ENCODE measurements at places on chromosomes 1 and 21.

GRCh38 chr1:176531921-176532897 lies 69.2 kb downstream of the PAPPA2 start:
- no peaks in the 10 kb centered on the region for H3K4me1 ChIP-seq
- no peaks in the 10 kb centered on the region for H3K36me3 ChIP-seq
- no peak overlapping the region for H3K27ac ChIP-seq
- H3K27me3 ChIP-seq = no peaks in the 10 kb centered on the region
- H3K4me3 ChIP-seq = no peak overlapping the region

DNA sequence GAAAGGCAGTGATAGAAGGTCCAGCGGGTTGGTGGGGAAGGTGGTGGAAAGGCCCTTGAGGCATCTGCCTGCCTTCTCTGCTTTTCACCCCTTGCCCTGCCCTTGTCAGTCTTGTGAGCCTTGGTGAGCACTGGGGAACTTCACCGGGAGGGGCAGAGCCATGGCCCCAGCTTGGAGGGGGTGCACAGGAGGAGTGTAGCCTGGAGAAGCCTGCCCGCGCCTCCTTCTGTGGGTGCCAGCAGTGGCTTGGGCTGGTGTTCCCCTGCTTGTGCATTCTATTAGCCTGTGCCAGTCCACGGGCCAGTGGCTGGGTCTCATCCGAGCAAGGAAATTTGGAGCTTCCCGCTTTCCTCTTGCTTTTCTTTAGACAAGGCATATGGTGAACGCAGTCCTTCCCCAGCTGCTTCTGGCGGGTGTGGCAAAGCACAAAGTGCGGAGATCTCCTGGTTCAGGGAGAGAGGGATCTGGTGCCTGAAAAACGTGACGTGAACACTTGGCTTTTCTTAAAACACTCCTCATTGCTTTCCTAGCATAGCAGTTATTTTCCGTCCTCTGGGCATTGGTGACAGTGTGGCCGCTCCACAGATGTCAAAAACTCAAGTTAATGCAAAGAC lies 10.6 kb upstream of the B3GALT5 start:
- no peak overlapping the region for H3K27ac ChIP-seq
- no peaks in the 10 kb centered on the region for H3K4me1 ChIP-seq
- peaks cover 5% of the 10 kb centered on the region for H3K27me3 ChIP-seq
- no peaks in the 10 kb centered on the region for H3K36me3 ChIP-seq
- H3K4me3 ChIP-seq = no peak overlapping the region

DNA sequence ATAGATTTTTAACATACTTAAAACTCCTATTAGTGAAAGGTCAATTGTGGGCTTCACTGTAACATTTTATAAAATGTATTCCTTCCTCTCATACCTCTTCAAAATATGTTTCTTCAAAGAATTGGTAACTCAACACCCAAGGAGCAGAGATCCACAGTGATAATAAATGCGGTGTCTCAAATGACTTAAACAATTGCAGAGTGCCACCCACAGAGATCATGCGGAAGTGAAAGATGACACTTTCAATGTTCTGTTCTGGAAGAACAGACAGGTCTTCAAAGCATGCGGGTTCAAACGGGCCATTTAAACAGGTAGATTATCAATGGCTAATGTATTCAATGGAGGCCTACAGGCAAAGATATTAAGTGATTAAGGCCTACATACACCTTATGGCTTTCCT lies 157.0 kb upstream of the GREM2 start:
- H3K36me3 ChIP-seq = no peaks in the 10 kb centered on the region
- DNase-seq = no peak
- no peaks in the 10 kb centered on the region for H3K4me1 ChIP-seq
- H3K27ac ChIP-seq = no peak overlapping the region

GRCh38 chr1:187645651-187646050 lies 816.9 kb downstream of the PLA2G4A start:
- DNase-seq = no peak
- H3K27me3 ChIP-seq = no peaks in the 10 kb centered on the region
- no peak overlapping the region for H3K27ac ChIP-seq
- no peak overlapping the region for H3K4me3 ChIP-seq
- no peaks in the 10 kb centered on the region for H3K36me3 ChIP-seq
- no peaks in the 10 kb centered on the region for H3K4me1 ChIP-seq

- peaks cover 6% of the 10 kb centered on the region for H3K4me1 ChIP-seq
- H3K36me3 ChIP-seq = peaks cover 4% of the 10 kb centered on the region
- H3K27me3 ChIP-seq = no peaks in the 10 kb centered on the region
Observed at GRCh38 chr1:163361123-163361934, 39.6 kb downstream of the NUF2 start.

GRCh38 chr1:40059338-40059959 lies 18.9 kb downstream of the CAP1 start:
- peaks cover 93% of the 10 kb centered on the region for H3K4me1 ChIP-seq
- H3K27ac ChIP-seq = peak overlapping the region; percentile 97

GRCh38 chr1:27099587-27100334 lies 55.2 kb downstream of the SLC9A1 start:
- H3K27ac ChIP-seq = no peak overlapping the region
- H3K4me1 ChIP-seq = peaks cover 7% of the 10 kb centered on the region
- no peak for DNase-seq
- H3K36me3 ChIP-seq = peaks cover 8% of the 10 kb centered on the region
- H3K4me3 ChIP-seq = no peak overlapping the region

- peak overlapping the region; percentile 59 for H3K4me3 ChIP-seq
- H3K4me1 ChIP-seq = peaks cover 41% of the 10 kb centered on the region
Observed at GRCh38 chr21:45478115-45478801, 64.0 kb downstream of the SLC19A1 start.

GRCh38 chr1:3174487-3175247 lies 105.7 kb downstream of the PRDM16 start:
- no peaks in the 10 kb centered on the region for H3K4me1 ChIP-seq
- no peak for DNase-seq
- H3K36me3 ChIP-seq = no peaks in the 10 kb centered on the region
- H3K4me3 ChIP-seq = no peak overlapping the region
- no peak overlapping the region for H3K27ac ChIP-seq

- peaks cover 4% of the 10 kb centered on the region for H3K27me3 ChIP-seq
- no peaks in the 10 kb centered on the region for H3K36me3 ChIP-seq
- no peak for DNase-seq
- peaks cover 9% of the 10 kb centered on the region for H3K4me1 ChIP-seq
- no peak overlapping the region for H3K4me3 ChIP-seq
- H3K27ac ChIP-seq = no peak overlapping the region
Observed at GRCh38 chr21:43609501-43610340, 49.6 kb downstream of the HSF2BP start.

DNA sequence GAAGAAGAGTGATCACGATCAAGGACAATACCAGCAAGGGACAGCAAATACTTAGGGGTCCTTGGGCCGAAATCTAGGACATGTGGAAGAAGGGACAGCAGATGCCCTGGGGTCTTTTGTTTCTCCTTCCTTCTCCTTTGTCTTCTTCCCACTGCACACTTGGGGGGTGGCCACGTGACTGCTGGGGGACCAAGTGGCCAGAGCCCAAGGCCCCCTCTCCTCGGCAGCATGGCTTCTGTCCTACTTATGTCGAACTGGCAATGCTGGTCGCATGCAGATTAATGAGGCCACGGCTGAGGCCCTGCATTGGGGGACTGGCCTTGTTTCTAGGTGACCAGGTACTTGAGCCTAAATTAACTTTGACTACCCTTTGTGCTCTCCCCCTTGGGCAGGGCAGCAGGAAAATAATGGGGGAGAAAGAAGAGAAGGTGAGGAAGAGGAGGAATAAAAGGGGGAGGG lies 83.0 kb downstream of the GRIK3 start:
- peaks cover 8% of the 10 kb centered on the region for H3K27me3 ChIP-seq
- DNase-seq = no peak
- H3K27ac ChIP-seq = no peak overlapping the region

DNA sequence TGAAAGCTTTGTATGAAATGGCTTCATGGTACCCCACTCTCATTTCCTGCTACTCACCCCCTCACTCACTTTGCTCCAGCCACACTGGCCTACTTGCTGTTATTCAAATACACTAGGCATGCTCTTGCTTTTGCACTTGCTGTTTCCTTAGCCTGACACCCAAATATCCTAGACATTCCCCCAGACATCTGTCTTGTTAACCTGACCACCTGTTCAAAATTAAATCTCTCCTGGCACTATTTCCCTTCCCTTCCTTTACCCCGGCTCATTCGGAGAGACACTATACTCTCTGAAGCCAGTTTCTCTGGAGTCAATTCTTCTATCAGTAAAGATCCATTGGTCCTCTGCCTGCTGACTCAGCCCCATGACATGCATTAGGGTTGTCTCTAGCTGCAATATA lies 306.0 kb upstream of the SGIP1 start:
- no peaks in the 10 kb centered on the region for H3K4me1 ChIP-seq
- H3K4me3 ChIP-seq = no peak overlapping the region
- no peaks in the 10 kb centered on the region for H3K36me3 ChIP-seq
- H3K27me3 ChIP-seq = peaks cover 13% of the 10 kb centered on the region
- H3K27ac ChIP-seq = no peak overlapping the region
- no peak for DNase-seq

GRCh38 chr21:29195981-29196669 lies 65.7 kb downstream of the MAP3K7CL start:
- DNase-seq = peak; percentile 70
- H3K4me3 ChIP-seq = peak overlapping the region; percentile 43
- no peaks in the 10 kb centered on the region for H3K27me3 ChIP-seq
- peaks cover 16% of the 10 kb centered on the region for H3K36me3 ChIP-seq

GRCh38 chr1:8860738-8861516 lies 17.6 kb downstream of the ENO1 start:
- H3K27ac ChIP-seq = peak overlapping the region; percentile 34
- H3K36me3 ChIP-seq = peaks cover 85% of the 10 kb centered on the region
- H3K4me1 ChIP-seq = peaks cover 59% of the 10 kb centered on the region
- DNase-seq = no peak
- H3K27me3 ChIP-seq = no peaks in the 10 kb centered on the region

- H3K27me3 ChIP-seq = peaks cover 3% of the 10 kb centered on the region
- no peak overlapping the region for H3K27ac ChIP-seq
- H3K4me1 ChIP-seq = peaks cover 13% of the 10 kb centered on the region
- no peak for DNase-seq
- peaks cover 10% of the 10 kb centered on the region for H3K36me3 ChIP-seq
Observed at GRCh38 chr1:91842056-91842455, 43.9 kb downstream of the TGFBR3 start.

DNA sequence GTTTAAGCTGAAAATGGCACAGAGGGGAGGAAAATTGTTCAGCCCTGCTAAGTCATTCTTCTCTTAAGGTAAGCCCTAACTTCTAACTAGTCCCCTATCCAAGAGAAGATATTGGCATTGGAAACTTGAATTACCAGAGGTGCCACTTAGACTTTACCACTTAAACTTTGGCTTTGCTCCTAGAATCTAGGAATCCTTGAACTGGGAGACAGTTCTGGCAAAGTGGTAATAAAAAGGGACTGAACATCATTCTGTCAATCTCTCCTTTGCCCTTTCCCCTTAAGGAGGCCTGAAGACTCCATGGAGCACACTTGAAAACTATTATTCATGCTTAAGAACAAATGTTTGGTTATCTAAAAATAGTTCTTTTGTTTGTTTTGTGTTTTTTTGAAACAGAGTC lies 8.4 kb downstream of the ATP1A4 start:
- no peak for DNase-seq
- no peak overlapping the region for H3K4me3 ChIP-seq
- H3K27ac ChIP-seq = no peak overlapping the region
- H3K4me1 ChIP-seq = no peaks in the 10 kb centered on the region
- H3K36me3 ChIP-seq = no peaks in the 10 kb centered on the region
- H3K27me3 ChIP-seq = peaks cover 37% of the 10 kb centered on the region

DNA sequence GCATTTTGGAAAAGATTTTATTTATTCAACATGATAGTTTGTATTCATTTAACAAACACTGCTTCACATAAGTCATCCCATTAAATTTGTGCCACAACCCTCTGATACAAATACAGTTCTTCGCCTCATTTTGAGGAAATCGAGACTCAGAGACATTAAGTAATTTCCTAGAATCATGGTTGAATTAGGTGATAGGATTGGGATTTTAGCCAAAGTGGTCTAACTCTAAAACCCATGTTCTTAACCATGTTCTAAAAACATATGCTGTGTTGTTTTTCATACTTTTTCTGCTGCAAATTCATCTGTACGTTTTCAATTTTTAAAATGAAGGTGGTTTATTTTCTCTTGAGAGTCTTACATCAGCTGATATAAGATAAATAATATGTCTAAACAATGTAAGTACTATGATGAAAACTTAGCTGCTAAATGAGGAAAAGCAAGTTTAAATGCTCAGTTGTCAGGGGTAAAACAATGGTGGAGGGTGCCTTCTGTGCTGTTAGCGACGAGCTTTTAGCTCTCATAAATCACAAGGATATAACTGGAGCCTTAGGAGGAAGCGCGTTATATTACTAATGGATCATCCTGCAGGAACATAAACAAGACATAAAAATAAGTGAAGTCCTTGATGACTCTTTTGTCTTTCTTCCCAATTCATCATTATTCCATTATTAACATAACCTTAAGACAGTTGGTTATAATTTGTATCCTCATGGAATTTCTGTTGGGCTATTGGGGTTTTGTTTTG lies 97.7 kb downstream of the CACHD1 start:
- no peak overlapping the region for H3K4me3 ChIP-seq
- no peak overlapping the region for H3K27ac ChIP-seq
- no peaks in the 10 kb centered on the region for H3K27me3 ChIP-seq
- no peaks in the 10 kb centered on the region for H3K4me1 ChIP-seq

DNA sequence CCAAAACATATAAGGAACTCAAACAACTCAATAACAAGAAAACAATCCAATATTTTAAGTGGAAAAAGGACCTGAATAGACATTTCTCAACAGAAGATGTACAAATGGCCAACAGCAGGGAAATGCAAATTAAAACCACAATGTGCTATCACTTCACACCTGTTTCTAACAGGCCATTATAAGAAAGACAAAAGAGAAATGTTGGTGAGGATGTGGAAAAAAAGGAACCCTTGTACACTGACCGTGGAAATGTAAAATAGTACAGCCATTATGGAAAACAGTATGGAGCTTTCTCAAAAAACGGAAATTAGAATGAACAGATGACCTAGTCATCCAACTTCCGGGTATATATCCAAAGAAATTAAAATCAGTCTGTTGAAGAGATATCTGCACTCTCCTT lies 37.8 kb upstream of the CD2 start:
- peaks cover 6% of the 10 kb centered on the region for H3K4me1 ChIP-seq
- no peak for DNase-seq
- H3K27me3 ChIP-seq = no peaks in the 10 kb centered on the region
- no peak overlapping the region for H3K4me3 ChIP-seq
- H3K36me3 ChIP-seq = no peaks in the 10 kb centered on the region
- H3K27ac ChIP-seq = no peak overlapping the region

- peaks cover 3% of the 10 kb centered on the region for H3K27me3 ChIP-seq
- no peak overlapping the region for H3K4me3 ChIP-seq
- DNase-seq = no peak
- peaks cover 20% of the 10 kb centered on the region for H3K36me3 ChIP-seq
- H3K4me1 ChIP-seq = peaks cover 27% of the 10 kb centered on the region
Observed at GRCh38 chr1:225777058-225777582, 506 bp upstream of the SRP9 start.

- no peak overlapping the region for H3K4me3 ChIP-seq
- no peak for DNase-seq
- H3K27me3 ChIP-seq = no peaks in the 10 kb centered on the region
- H3K36me3 ChIP-seq = no peaks in the 10 kb centered on the region
- no peak overlapping the region for H3K27ac ChIP-seq
Observed at GRCh38 chr1:216046336-216046735, 376.9 kb downstream of the USH2A start.

All from activated naive CD4-positive, alpha-beta T cell treated with anti-CD3 and anti-CD28 coated beads, Interleukin-2, amount 10 ng/mL, durations not matched to agents 7 days and 5 days (primary cell).